ENCODE measurements at places on chromosomes 7 and 10.

DNA sequence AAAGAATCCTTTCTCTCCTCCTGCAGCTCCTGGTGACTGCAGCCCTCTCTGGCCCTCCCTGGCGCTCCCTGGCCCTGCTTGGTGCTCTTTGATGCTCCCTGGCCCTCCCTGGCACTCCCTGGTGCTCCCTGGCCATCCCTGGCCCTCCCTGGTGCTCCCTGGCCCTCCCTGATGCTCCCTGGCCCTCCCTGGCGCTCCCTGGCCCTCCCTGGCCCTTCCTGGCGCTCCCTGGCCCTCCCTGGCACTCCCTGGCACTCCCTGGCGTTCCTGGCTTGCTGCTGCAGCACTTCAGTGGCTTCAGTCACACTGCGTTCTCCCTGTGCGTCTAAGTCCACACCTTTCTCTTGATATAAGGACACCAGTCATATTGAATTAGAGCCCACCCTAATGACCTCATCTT lies 15.2 kb upstream of the FGFR2 start:
- no peak for DNase-seq

GRCh38 chr7:26698194-26698593 lies 166.2 kb downstream of the SKAP2 start:
- no peak for DNase-seq

GRCh38 chr7:55275291-55276200 lies 89.6 kb upstream of the LANCL2 start:
- DNase-seq = no peak

GRCh38 chr7:134203186-134203889 lies 76.2 kb downstream of the LRGUK start:
- DNase-seq = no peak

- no peak for DNase-seq
Observed at GRCh38 chr10:11285171-11285570, 267.5 kb downstream of the CELF2 start.

- DNase-seq = no peak
Observed at GRCh38 chr7:143434660-143435059, 8.6 kb upstream of the TAS2R60 start.

DNA sequence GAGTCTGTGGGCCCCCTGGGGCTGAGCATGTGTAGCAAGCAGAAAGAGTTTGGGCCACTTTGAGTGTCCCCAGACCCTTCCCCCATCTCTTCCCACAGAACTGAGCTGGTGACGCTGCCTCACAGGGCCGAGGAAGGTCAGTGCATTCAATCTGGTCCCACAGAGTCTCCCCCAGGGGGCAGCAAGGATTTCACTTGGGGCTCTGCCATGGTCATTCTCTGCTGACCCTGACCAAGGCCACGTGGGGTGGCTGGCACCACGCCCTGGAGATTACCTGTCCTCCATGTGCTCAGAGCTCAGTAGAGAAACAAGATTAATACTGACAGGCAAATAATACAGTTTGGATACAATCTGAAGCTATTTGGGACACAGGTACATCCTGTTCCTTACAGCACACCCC lies 30.2 kb downstream of the ADRA2A start:
- DNase-seq = no peak

- DNase-seq = peak; percentile 43
Observed at GRCh38 chr7:37284805-37285231, 163.8 kb downstream of the ELMO1 start.

DNA sequence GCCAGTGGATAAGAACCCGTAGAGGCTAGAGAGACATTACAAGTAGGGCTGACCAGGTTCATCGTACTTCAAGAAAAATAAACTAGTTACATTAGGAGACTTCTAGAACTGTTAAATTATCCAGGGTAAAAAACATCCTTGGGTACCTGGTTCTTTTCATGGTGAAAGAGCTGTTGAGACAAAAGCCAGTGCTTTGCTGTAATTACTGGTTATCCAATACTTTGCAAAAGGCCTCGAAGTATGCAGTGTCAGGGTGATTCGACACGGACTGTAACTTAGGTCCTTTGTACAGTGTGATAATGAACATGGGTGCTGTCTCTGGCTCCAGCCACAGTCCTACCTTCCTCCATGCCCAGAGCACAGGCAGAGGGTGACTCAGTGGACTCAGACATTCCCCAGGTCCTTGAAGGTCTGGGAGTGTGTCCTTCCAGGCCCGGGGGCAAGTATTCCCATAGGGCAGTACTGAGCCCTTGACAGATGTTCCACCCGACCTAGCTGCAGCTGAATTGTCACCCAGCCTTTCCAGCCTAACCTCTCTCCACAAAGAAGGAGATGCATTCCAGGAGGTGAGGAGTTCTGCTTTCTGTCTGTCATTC lies 123.6 kb upstream of the TMEM72 start:
- DNase-seq = no peak

- peak; percentile 23 for DNase-seq
Observed at GRCh38 chr10:119602241-119603095, 5.7 kb upstream of the TIAL1 start.

GRCh38 chr7:47792521-47793121 lies 155.6 kb downstream of the PKD1L1 start:
- no peak for DNase-seq

DNA sequence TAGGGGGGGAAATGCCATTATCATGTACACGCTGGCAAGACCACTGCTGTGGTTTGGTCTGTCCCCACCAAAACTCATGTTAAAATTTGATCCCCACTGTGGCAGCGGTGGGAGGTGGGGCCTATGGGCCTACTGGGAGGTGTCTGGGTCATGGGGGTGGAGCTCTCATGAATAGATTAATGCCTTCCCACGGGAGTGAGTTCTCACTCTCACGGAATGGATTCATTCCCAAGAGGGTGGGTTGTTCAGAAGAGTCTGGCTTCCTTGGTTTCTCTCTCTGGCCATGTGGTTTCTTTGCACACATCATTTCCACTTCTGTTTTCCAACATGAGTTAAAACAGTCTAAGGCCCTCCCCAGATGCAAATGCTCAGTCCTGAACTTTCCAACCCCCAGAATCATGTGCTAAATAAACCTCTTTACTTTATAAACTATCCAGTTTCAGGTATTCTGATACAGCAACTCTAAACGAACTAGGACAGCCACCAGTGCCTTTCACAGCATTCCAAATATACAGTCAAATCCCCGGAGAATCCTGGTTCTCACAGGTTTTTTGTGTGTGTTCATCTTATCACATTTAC lies 44.3 kb downstream of the SMURF1 start:
- no peak for DNase-seq

DNA sequence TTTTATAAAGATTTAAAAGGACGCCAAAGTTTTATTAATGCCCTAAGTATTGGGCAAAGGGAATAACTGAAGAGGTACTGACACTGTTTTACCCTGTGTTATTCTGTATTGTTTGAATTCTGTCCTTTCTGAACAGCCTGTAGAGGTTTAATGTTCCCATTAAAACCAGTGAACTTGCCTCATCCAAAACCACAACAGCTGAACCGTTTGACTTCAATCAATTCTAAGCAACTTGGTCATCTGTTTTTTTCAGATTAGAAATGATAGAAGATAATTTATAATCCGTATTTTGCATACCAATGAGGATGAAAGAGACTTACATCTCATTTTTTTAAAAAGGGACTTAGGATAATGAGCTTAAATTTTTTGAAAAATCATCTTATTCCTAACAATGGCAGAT lies 40.4 kb downstream of the HACD1 start:
- DNase-seq = no peak

- DNase-seq = no peak
Observed at GRCh38 chr10:119468542-119469324, 73.8 kb downstream of the RGS10 start.

DNA sequence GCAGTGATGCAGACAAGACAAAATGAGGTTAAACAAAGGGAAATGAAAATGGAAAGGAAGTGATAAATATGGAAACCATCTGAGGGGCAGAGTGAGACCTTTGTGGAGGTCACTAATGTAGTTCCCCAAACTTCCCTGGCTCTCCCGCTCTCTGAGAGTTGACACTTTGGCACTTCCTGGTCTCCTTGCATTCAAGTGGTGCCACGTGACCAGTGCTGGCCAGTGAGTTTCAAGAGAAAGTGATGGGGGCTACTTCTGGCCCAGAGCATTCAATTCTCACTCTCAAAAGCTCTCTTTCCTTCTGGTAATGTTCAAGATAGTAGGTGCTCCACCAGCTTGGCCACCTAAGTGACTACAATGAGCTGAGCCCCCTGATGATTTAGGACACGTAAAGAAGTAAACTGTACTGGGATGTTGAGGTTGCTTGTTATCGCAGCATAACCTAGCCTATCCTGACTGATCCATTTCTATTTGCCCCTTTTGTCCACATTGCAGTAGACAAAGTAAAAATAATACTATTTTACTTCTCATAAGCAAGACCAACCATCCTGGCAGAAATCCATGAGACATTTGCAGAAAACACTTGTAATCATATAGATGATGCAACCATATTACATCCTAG lies 242.0 kb upstream of the YAE1 start:
- no peak for DNase-seq

DNA sequence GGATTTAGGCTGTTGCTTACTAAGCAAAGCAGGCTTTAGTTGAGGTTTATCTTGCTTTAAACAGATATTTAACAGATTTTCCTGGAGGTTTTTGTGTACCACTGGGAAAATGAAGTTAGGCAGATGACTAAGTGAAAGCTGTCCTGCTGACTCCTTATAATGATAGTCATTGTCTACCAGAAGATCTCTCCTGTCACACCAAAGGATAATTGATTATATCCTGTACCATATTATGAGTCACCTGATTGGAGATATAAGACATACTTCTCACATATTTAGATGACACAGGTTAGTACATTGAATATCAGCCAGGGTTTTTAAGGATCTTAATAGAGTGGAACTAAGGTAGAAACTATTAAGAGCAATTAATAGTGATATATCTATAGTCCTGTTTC lies 68.4 kb downstream of the PTEN start:
- no peak for DNase-seq

DNA sequence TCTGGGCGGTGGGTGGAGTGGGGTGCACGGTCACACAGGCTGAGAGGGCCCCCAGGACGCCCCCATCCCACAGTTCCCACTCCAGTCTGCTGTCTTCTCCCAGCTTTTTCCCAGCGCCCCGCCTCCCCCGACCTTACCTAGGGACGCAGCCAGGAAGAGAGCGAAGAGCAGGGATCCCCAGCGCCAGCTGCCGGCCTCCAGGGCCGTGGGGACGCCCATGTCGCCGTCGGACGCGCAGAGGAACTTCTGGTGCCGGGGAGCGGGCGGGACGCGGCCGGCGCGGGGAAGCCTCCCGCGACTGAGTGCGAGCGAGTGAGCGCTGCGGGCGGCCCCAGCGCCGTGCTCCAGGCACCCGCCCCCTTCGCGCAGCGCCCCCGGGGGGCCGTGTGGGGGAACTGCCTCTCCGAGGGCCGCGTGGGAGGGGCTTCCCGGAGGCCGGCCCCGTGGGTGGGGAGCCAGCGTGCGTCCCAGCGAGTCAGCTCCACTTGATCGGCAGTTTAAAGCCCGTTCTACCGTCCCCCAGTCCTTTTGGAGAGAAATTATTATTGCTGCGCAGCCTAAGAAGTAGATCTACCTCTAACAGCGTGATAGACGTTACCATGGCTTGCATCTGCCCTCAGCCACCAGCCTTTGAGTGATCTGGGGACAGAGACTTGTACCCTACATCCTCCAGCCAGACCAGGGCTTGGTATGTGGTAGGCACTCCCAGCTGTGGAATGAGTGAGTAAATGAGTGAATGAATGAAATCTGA lies at the start of gene VSIR:
Gene VSIR (minus strand): TSS at position 300 of the 751 bp plus-strand sequence. CDS start 81 bp downstream, at position 219.
- DNase-seq = peak; percentile 91

GRCh38 chr10:43048301-43049051 lies 28.4 kb upstream of the RET start:
- DNase-seq = no peak

- no peak for DNase-seq
Observed at GRCh38 chr10:92052088-92052487, 128.5 kb downstream of the BTAF1 start.

DNA sequence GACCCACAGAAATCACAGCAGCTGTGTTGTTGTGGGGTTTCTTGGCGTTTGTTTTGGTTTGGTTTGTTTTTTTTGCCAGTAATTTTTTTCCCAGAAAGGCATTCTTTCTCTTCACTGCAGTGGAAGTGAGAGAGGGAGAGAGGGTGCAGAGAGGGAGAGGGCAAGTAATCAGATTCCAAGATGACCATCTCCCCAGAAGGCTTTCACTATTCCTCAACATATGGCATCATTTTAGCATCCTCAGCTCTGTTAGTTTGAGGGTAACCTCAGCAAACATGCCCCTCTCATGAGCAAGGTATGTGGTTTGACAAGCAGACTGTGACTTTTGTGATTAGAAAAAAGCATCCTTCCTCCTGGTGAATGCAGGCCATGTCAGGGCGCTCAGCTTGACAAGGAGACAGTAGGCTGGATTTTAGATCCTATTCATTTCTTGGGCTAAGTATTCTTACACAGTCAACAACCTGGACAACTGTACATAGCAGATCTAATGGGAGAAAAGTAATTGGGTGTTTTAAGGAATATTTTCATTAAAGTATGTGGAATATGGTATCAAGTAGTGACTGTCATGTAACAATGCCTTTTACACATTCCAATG lies 86.3 kb upstream of the PIK3CG start:
- DNase-seq = no peak

DNA sequence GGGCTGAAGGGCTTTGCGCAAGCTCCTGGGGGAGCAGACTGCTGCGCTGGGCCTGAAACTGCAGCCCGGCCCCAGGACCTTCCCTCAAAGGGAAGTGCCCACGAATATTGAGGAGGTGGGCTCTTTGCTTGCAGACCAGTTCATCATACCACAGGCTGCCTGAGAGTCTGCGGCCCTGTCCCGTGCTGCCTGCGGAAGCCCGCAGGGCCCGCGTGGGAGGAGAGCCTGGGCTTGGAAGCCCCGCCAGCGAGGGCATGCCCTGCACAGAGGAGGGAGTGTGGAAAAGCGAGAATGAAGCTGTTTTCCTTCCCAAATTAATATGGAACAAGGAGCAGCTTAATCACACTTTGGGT lies 83.6 kb upstream of the MKI67 start:
- no peak for DNase-seq

- DNase-seq = no peak
Observed at GRCh38 chr10:133196936-133197758, 32.9 kb upstream of the UTF1 start.

GRCh38 chr7:134477954-134478353 lies 19.1 kb upstream of the AKR1B1 start:
- no peak for DNase-seq

GRCh38 chr7:133822868-133823552 lies 304.1 kb upstream of the LRGUK start:
- DNase-seq = no peak

DNA sequence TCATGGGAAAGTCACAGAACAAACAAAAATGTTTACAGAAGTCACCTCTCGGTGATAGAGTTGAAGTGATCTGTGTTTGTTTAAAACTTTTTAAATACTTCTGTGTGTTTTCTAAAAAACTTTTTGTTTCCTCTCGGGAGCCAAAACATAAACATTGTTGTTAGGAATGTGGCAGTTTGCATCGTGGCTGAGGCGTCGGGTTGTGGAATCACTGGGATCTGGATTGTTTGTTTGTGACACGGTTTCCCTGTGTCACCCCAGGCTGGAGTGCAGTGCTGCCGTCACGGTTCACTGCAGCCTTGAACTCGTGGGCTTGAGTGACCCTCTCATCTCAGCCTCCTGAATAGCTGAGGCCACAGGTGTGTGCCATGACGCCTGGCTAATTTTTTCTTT lies 29.0 kb upstream of the SUN1 start:
- no peak for DNase-seq

- peak; percentile 68 for DNase-seq
Observed at GRCh38 chr10:44389556-44389955, 4.7 kb upstream of the CXCL12 start.

All from GM13977 (cell line).